ENCODE measurements at places on chromosomes 3 and 15.
A peak's percentile ranks its signal among the peaks of the same experiment; 100 is the strongest.

DNA sequence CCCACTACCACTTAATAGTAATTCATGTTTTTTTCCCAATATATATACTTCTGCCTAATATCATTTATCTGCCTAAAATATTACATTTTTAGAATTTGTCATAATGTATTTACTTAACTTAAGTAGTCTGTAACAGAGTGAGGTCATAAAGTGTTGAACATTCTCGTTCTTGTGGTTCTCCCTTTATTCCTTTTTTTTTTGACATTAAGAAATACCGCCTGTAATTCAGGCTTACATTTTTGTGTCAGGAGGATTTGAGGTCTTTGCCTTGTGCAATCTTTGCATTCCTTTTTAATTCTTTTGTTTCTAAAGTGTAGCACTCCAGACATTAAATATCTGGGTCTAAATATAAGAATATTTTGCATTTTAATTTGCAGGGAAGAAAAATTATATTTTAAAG, 315.4 kb downstream of the PTPRG start:
- DNase-seq = no peak

DNA sequence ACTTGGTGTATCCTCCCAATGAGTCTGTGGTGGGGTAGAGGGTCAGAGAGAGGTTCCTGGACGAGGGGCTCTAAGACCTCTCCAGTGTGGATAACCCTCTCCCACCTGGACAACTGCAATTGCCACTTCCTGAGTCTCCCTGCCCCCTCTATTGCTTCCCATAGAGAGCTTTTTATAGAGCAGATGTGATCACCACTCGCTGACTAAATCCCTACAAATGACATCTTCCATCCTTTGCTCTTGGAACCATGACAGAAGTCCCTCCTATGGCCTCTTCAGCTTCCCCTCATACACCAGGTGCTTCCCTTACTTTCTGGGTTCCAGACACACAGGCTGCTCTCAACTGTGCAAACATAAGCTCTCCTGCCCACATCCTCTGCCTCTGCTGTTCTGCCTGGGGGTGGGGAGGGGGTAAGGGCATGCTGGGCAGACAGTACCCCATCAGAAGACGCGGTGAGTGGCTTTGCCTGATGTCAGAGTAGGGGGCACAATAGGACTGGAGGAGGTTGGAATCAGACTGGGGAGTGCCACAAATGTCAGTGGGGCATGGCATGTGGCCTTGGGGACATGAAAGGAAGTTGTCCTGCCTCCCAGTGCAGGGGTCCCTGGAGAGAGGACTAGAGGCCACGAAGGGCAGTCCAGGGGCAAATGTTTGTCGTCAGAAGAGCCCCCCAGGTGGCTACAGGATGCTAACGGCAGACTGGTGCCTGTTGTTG, 15.2 kb downstream of the ITIH3 start:
- no peak for DNase-seq

- no peak for DNase-seq
Measured at GRCh38 chr3:146145642-146146041, 15.3 kb downstream of the PLOD2 start.

- no peak for DNase-seq
Measured at GRCh38 chr3:156290924-156291271, 170.5 kb downstream of the KCNAB1 start.

GRCh38 chr3:185511711-185512110, 12.9 kb upstream of the TMEM41A start:
- no peak for DNase-seq

DNA sequence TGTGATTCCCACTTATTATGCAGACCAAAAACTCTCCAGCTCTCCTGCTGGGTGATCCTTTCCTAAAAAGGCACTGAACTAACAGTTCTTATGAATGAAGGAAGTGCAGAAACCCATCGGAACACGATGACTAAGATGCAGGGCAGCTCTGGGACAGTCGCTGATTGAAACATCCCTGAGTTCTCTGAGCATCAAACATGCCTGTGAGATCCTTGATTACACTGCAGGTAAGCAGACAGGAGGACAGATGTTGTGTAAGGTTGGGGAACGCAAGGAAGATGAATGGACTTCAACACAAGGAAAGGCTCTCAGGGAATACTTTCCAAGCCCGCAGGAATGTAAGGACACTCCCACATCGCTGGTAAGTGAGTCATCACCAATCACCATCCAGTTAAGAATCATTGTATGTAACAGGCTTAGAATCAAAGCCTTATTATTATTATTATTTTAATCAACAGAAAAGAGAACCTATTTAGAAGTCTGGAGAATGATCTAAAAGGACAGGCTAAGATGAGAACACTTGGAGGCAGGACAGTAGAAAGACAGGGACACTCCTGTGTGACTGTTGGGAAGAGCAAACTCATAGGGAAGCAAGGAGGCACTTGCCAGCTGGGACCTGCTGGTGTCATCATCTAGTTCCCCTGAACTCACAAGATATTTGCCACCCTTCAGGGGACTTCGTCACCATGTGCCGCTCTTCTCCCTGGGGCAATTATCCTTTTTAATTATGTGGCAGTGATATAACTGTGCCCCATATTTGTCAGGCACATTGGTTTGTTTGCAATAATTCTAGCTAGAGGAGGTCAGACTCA, 26.0 kb downstream of the TMEM158 start:
- no peak for DNase-seq

- DNase-seq = no peak
Measured at GRCh38 chr3:106692624-106693023, 684.6 kb upstream of the CCDC54 start.

GRCh38 chr3:113714702-113715101, 18.3 kb upstream of the USF3 start:
- DNase-seq = no peak

DNA sequence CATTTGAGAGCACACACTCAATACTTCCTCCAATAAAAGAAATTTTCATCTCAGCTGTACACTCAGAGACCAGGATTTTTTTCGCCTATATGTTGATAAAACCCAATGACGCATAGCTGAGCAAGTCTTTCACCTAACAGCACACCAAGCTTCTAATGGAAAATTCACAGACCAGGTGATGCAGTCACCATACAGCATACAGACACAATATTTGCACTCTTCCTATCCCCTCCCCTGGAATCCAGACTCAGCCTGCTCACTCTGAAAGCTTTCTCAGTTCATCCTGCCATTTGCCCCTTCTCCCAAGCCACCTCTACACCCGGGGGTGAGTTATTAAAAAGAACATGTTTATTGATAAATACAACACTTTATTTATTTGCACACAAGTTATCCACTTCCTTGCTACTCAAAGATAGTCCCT, 1.7 kb downstream of the TBC1D5 start:
- DNase-seq = no peak

DNA sequence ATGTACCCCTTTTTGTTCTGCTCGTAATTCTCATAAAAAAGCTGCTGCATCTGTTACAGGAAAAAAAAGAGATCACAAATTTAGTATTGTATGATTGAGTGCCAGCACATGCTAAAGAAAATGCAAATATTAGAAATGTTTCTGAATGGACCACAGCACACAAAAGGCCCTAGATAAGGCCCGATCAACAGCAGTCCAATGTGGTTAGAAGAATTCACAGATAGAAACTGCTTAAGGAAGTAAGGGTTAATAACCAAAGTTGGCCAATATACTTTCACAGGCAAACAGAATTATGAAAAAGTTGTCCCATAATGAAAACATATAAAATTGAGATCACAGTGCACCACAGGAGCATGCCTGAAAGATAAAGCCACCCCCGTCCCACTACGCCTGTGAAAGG, 72.9 kb downstream of the CHSY1 start:
- no peak for DNase-seq

DNA sequence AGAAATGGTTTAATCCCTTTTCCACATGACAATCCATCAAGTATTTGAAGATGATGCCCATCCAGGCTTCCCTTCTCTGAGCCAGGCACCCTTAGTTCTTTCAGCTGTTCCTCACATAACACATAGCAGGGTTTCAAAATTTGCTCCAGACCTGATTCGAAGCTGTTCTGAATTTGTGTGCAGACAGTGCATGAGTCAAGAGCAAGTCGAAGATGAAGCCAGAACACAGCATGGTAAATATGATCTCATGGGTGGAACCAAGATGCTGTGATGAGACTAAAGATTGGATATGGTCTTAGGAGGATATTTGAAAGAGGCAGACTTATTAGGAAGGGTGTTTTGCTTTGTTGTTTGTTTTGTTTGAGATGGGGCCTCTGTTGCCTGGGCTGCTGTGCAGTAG, 32.6 kb upstream of the PDE8A start:
- no peak for DNase-seq

GRCh38 chr3:197736010-197736490, 654 bp downstream of the RUBCN start:
- no peak for DNase-seq

GRCh38 chr3:14124223-14124614, 451 bp downstream of the CHCHD4 start:
- DNase-seq = no peak

- no peak for DNase-seq
Measured at GRCh38 chr15:65595960-65596359, 15.0 kb downstream of the INTS14 start.

GRCh38 chr3:38458796-38459498, 5.3 kb downstream of the ACVR2B start:
- no peak for DNase-seq

DNA sequence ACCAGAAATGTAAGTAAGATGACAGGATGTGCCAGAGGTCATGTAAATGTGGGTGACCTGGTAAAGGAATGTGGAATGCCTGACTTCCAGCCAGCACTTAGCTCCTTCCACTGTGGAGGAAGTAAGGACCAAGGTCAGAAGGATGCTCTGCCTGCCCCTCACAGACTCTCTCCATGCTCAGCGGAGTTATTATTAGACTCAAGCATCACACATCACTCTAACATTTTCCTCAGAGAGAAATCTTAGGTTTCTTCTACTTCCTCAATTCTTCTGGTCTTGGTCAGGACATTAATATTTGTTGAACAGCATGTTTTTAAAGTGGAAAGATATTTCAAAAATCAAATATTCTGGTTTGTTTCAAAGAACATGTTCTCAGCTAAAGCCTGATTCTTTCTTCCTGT, 231.4 kb upstream of the WNT5A start:
- DNase-seq = no peak

DNA sequence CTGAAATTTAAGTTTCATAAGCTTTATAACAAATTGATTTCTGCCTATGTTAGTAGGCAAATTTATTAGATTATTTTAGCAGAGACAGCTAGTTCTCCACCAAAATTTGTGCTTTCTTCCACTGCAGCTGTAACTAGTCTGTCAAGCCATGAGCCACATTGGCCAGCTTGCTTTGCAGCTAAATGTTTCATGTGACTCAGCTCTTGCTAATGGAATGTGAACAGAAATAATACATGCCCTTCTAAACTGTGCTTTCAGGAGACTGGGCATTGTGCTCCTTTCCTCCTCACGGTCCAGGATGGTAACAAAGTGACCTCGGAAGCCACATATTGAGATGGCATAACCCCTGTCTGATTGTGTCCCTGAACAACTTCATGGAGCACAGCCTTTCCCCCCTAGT, 51.3 kb upstream of the KPNA4 start:
- DNase-seq = no peak

GRCh38 chr3:180700941-180701340, 21.7 kb upstream of the CCDC39 start:
- DNase-seq = no peak

DNA sequence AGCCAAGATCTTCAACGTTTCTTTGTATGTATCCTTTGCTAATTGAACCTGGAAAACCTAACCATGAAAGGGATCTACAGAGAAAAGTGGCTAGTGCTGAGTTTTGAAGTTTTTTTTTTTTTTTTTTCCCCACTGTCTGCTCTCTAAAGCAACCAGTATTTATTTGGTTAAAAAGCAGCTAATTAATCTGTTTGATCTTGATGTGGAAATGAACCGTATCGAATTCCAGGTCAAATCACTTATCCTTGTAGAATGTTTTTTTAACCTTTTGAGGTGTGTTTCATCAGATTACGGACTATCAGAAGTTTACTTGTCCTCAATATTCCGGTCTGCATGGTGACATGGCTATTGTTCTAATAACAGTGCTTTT, 117.2 kb downstream of the FNDC3B start:
- no peak for DNase-seq

GRCh38 chr3:181210275-181210674, 220.7 kb upstream of the DNAJC19 start:
- DNase-seq = peak; percentile 47

DNA sequence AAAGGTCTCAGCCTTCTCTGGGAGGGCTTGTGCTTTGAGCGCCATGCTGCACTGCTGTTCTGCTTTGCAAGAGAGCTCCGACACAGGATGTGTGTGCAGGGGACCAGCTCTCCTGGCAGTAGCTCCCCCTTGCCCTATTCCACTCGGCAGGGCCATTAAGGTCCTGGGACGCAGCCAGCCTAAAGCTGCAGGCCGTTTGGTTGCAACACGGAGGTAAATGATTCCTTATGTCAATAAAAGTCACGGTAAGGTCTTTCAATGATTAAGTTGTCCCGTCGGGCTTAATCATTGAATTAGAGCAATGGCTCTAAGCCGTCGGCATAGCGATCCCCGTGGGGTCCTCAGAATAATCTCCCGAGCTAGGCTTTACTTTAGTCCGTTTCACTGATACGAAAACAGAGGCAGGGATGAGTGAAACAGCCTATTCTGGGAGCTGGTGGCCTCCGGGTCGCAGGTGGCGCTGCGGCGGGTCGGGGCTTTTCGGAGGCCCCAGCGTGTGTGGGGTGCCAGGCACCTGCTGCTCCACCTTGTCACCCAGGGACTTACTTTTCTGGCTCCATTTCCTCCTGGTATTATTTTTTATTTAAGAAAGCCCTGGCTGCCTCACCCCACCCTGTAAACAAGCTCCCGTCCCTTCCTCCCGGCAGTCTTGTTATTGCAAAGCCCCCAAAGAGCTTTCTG, 525.2 kb downstream of the OCA2 start:
- no peak for DNase-seq

GRCh38 chr3:180330440-180330839, 271.5 kb upstream of the TTC14 start:
- DNase-seq = no peak

- DNase-seq = no peak
Measured at GRCh38 chr15:82880704-82881103, 71.3 kb downstream of the WHAMM start.

DNA sequence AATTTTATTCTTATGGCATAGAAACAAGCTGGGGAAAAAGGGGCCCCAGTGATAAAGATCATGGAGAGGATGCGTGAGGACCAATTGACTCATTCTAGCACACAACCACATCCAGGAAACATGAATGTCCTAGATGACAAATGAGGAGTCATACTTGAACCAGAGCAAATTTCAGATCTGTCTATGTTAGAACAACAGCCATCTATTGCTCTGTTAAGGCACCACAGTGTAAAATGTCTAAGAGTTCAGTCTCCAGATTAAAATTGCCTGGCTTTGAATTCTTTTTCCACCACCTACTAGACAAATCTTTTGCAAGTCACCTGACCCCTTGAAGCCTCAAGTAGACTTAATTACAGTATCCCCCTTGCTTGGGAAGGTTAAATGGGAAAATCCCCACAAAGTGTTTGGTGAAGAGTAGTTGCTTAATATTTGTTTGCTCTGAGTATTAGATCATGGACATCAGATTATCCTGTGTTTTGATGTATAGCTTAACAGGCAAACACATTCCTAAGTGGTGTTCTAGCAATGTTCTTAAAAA, 258.7 kb upstream of the TGFBR2 start:
- no peak for DNase-seq

GRCh38 chr3:39224288-39224687, 31.9 kb upstream of the XIRP1 start:
- no peak for DNase-seq

Data from SK-N-MC (cell line).